ENCODE measurements at places on chromosomes 6 and 20.
A peak's percentile ranks its signal among the peaks of the same experiment; 100 is the strongest.

- peaks cover 9% of the 10 kb centered on the region for H3K36me3 ChIP-seq
- DNase-seq: peak; percentile 54
- peaks cover 12% of the 10 kb centered on the region for H3K4me1 ChIP-seq
- H3K4me3 ChIP-seq: peak within 1 kb of the TSS; percentile 56
These were observed at the start of gene HLA-DRB1 for GRCh38 chr6:32589596-32590449. TSS of gene HLA-DRB1 (minus strand) at chr6:32589848. CDS start at chr6:32589742, 106 bp downstream.

- no peaks in the 10 kb centered on the region for H3K36me3 ChIP-seq
- H3K4me3 ChIP-seq: no peak overlapping the region
- DNase-seq: no peak
These were observed 6.9 kb upstream of the CST11 start for GRCh38 chr20:23459461-23460150.

DNA sequence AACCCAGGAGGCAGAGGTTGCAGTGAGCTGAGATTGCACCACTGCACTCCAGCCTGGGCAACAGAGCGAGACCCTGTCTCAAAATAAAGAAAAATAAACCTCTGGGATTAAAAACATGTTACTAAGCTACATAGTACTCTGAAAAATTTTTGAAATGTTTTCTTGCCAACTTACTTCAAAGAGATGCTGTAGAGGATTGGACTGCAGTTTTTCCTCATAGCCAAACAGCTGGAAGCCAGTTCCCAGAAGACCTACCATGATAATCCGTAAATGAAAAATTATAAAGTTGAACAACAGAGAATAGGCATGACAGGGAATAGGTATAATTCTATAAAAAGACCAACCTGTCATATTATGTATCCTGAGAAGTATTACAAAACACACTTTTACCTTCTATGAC, 48.0 kb downstream of the RARS2 start:
- no peaks in the 10 kb centered on the region for H3K27me3 ChIP-seq
- H3K36me3 ChIP-seq: peaks cover 6% of the 10 kb centered on the region
- DNase-seq: no peak

GRCh38 chr6:158441716-158442215, 118.1 kb upstream of the TMEM181 start:
- no peak overlapping the region for H3K4me3 ChIP-seq
- H3K36me3 ChIP-seq: no peaks in the 10 kb centered on the region
- DNase-seq: no peak
- no peak overlapping the region for H3K27ac ChIP-seq

- H3K27ac ChIP-seq: no peak overlapping the region
- H3K4me3 ChIP-seq: peak overlapping the region; percentile 69
- peaks cover 19% of the 10 kb centered on the region for H3K36me3 ChIP-seq
- no peaks in the 10 kb centered on the region for H3K27me3 ChIP-seq
- peak; percentile 50 for DNase-seq
- H3K4me1 ChIP-seq: peaks cover 30% of the 10 kb centered on the region
These were observed 27.5 kb downstream of the SERPINB9 start for GRCh38 chr6:2875359-2876191.

Data from Calu3 (cell line).